ENCODE measurements at places on chromosomes 16 and 17. TPM values are rescaled to one million over a fixed set of nuclear protein-coding genes. Genes with fewer than 3 reads are reported as not detected.

- no peaks in the 10 kb centered on the region for H3K27me3 ChIP-seq
- no peaks in the 10 kb centered on the region for H3K36me3 ChIP-seq
- no peak overlapping the region for H3K27ac ChIP-seq
- DNase-seq = no peak
- no peak overlapping the region for H3K4me3 ChIP-seq
Observed at GRCh38 chr17:7407082-7407481, 563 bp upstream of the NLGN2 start.

The SLC2A4 gene
- total RNA-seq = 70.3 TPM

The CES2 gene
- total RNA-seq = 51.4 TPM

The GRAP gene
- total RNA-seq = 5.6 TPM

GRCh38 chr17:68172461-68172954, 75.3 kb upstream of the AMZ2 start:
- no peak overlapping the region for H3K27ac ChIP-seq
- no peak overlapping the region for H3K4me3 ChIP-seq
- H3K4me1 ChIP-seq = no peaks in the 10 kb centered on the region
- H3K27me3 ChIP-seq = no peaks in the 10 kb centered on the region
